ENCODE measurements at places on chromosomes 12 and 14.

DNA sequence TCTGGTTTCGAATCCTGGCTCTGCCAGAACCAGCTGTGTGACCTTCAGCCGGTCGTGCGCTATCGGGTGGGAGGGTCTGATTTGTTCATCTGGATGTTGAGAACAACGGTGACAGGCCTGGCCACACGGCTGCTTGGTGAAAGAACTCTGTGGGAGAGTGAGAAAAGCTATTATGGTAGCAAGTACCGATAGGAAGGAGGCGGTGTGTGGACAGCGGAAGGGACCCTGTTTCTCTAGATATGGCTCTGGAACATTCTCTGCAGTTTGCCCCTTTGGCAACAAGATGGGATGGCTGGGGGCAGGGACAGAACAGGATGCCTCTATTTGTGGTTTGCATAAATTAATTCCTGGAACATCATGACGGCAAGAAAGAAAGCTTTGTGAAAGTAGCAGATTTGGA is 347.3 kb downstream of the AACS start:
- DNase-seq, result no peak

- peak; percentile 22 for DNase-seq
Measured at GRCh38 chr12:12723681-12724420, 6.7 kb downstream of the CDKN1B start.

- DNase-seq, result no peak
Measured at GRCh38 chr12:49121047-49121696, 10.0 kb downstream of the TUBA1B start.

DNA sequence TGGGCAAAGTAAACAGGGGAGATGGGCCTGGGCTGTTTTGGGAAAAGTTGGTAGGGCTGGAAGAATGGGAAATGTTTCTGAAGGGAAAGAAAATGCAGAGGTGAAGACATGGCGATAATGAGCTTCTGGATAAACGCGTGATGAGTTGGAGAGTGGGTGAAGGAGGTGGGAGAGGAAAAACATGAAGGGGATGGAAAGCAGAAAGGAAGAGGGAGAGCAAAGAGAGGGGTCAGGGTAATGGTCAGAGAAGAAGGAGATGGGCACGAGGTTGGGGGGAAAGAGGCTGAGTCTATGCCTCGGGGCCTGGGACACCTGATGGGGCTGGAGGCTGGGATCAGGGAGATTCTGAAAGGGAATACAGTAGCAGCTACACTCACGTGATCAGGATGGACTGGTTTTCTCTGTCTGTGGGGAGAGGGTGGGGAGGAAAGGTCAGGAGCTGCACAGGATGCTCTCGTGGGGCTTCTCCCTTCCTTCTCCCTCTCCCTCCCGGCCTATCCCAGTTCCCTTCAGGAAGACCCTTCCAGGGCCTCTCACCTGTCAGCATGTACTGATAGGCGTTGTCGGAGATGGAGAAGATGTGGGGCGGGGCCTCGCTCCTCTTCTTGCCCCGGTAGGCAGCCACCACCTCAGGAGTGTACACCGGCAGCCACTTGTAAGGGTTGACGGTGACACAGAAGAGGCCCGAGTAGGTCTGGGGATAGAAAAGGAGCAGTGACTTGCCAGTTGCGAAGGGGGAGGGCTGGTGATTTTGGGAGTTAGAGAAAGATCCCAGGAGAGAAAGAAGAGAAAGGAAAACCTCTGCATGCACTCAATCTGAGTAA is 3.1 kb downstream of the MYH7 start:
- DNase-seq, result no peak

GRCh38 chr12:109785854-109786253 is 47.3 kb downstream of the TRPV4 start:
- DNase-seq, result no peak

DNA sequence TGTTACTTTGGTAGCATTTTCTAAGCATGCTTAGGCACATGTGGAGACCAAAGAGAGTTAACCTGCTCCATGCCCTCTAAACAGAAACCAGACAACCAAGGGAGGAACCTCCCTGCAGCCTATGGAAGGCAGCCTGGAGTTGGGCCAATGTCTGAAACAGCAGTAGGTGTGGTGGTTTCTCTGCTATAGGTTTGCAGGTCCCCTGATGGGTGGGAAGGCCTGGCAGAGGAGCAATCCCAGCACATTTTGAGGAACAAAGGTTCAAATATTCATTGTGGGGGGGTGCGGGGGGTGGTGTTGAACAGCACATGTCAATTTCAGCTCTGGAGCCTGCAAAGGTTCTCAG is 65.4 kb downstream of the DACT1 start:
- no peak for DNase-seq

DNA sequence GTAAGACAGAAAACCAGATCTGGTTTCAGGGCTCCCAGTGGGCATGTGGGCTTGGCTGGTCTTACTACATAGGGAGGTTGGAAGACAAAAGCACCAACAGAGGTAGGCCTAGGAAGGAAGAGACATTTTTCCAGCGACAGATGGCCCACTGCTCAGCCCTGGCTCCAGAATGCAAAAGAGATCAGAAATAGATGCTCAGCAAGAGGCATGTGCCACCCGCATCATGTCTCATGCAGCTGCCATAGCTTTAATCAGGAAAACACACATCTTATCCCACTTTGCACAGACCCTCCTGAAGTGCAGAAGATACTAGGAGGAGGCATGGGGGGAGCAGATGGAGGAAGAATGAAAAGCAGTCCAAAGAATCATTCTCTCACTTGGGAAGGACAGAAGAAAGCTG is 25.3 kb downstream of the VASH1 start:
- no peak for DNase-seq

GRCh38 chr12:4138051-4138450 is 135.5 kb upstream of the CCND2 start:
- no peak for DNase-seq

DNA sequence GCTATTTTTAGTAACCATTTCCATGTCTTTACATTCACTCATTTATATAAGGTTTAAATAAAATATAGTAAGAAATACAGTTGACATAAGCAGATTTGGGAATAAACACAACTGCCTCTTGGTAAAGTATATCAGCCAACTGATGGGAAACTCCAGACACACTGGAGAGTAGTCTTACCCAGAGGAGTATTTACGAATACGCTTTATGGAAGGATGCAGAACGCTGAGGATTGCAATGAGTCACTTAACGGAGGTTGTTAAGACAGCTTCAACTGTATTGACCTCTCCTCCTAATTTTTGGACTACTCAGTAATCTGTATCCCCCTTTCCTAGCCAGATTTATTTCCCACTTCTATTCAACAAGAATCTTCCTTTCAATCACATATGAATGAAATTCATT is 6.0 kb downstream of the C2CD5 start:
- DNase-seq, result no peak

DNA sequence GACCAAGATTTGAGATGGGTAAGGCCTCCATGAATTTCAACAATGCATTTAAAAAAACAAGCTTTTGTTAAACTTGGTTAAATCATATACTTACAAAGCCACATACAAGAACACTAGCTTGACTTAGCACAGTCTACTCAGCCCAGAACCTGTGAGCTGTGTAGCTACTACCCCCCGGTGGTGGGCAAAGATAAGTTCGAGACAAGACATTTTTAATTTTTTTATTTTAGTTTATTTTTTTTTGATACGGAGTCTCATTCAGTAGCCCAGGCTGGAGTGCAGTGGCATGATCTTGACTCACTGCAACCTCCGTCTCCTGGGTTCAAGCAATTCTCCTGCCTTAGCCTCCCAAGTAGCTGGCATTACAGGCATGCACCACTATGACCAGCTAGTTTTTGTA is 3.7 kb upstream of the NECAP1 start:
- DNase-seq, result no peak

GRCh38 chr12:92551853-92552397 is 150.9 kb upstream of the PLEKHG7 start:
- no peak for DNase-seq

- DNase-seq, result no peak
Measured at GRCh38 chr12:12327802-12328201, 22.2 kb downstream of the MANSC1 start.

DNA sequence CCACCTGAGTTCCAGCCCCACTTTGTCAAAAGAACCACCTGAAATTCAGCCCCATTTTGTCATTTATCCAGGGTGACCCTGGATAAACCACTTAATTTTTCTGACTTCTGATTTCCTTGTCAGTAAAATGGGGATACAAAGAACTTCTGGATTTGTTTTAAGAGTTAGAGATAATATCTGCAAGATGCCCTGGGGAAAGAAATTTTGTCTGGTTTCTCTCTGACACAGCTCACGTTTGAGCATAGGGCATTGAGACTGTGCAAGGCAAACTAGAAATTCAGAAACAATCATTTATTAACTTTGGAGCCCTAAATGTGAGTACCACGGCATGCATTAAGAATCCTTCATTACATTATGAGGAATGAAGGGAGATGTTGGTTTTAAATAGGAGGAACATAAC is 37.2 kb downstream of the TMTC2 start:
- DNase-seq, result no peak

DNA sequence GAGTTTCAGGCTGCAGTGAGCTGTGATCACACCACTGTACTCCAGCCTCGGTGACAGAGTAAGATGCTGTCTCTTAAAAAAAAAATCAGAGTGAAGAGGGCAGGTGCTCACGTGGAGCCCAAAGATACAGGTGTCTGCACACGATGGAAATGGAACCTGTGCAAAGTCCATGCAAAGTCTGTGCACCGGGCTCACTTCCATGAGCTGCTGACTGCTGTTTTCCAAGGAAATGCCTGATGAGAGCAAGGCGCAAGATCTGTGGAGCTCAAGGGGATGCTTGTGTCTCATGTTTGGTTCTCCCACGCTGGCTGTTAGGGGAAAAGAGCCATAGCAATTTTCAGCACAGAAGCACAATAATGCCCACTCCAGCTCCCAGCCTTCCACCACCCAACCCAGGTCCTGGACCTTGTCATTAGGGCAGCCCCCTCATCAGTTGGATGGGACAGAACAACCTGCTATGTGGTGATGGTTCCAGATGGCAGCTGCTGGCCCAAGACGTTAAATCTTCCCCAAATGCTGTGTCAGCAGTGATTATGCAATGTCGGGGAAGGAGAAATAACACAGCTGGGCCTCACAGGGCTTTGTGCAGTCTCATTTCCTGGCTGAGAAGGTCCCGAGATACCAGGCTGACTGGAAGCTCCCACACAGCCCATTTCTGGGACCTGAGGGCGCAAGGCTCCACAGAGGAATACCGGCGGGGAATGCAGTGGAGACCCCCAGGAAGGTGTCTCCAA is 27.9 kb upstream of the DICER1 start:
- no peak for DNase-seq

DNA sequence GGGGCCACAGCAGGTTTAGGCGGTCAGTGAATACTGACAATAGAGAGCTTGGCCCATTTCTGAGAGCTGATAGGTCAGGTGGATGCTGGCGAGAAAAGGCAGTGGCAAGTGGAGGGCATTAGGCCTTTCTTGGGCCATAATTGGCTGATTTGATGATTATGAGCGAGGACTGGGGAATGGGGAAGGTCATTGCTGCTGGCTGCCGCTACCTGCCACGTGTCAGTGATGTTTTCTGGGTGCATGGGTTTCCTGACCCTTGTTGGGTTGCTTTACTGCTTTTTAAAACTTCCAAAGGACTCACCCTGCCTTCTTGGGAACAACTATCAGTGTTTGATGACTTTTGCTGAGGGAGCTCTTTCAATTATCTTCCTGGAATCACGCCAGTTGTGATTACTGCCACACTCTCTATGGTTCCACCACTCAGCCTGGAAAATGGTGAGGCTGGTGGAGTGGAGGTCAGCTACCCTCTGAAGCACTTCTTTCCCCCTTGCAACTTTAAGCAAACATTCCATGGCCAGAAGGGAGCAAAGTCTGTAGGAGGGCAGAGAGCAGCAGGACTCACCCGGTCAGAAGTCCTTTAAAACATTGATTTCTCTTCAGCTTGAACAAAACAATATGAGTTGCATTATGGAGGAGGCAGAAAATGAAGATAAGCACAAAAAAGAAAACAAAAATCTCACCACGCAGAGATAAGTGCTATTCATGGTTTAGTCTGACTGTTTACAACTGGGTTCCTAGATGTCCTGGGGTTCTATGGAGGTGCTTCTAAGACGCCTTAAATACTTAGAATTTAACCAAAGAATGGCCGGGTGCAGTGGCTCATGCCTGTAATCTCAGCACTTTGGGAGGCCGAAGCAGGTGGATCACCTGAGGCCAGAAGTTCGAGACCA is 12.1 kb upstream of the SLC10A1 start:
- DNase-seq, result no peak

- DNase-seq, result no peak
Measured at GRCh38 chr14:98035396-98035795, 1236.6 kb downstream of the BCL11B start.

- DNase-seq, result no peak
Measured at GRCh38 chr14:92461891-92462290, 51.7 kb upstream of the RIN3 start.

- DNase-seq, result no peak
Measured at GRCh38 chr12:114403011-114403689, 2.8 kb downstream of the TBX5 start.

DNA sequence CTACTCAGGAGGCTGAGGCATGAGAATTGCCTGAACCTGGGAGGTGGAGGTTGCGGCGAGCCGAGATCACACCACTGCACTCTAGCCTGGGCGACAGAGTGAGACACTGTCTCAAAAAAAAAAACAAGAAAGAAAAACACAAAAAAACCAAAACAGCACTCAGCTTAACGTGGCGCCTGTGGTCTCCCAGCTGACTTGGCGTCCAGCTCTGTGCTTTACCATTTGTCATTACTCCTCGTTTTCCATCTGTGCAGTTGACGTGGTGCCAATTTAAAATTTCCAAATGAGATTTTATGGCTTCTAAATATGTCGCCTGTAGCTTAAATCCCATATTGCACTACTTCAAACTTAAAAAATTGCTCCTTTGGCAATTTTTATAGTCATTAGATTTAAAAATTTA is 2.0 kb downstream of the MGP start:
- DNase-seq, result no peak

DNA sequence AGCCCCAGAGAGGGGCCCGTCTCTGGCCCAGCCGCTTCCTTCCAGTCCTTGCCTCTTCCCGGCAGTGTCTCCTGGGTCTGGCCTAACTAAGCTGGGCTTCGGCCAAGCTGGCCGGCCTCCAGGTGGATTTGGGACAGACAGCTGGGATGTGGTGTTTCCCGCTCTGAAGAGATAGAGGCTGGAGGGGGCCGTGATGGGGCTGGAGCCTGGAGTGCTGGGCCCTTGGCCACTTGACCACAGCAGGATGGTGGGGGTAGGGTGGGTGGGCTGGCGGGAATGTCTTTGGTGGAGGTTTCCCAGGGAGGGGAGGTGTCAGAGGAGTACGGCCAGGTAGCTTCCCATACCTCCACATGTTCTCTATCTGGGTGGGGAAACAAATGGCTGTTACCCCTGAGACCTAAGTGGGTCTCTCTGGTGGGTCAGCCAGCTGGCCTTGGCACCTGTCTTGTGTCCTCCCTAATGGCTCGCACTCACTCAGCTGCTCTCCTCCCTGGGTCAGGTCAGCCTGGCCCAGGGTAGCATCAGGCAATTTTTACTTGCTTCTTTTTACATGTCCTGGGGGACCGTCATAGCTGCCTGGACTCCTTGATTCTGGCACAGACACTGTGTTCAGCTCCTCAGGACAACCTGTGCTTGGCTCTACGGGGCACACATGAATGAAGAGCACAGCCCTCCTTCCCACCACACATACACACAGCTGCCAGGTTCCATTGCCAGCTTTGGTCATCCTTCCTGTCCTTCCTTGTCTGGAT is 19.8 kb upstream of the PGF start:
- DNase-seq, result no peak

GRCh38 chr12:768434-768833 is 16.1 kb downstream of the WNK1 start:
- DNase-seq, result no peak

GRCh38 chr12:42118136-42118879 is 26.4 kb downstream of the GXYLT1 start:
- DNase-seq, result no peak
